Kidney (tissue), 22 donors: ENCODE measurements at places on chromosomes 5 and 9. TPM values are rescaled to one million over a fixed set of nuclear protein-coding genes. Genes with fewer than 3 reads are reported as not detected.
A peak's percentile ranks its signal among the peaks of the same experiment; 100 is the strongest.

Gene PCDHA7
- 0.62 TPM for polyA plus RNA-seq

Gene IFNB1
- not detected for polyA plus RNA-seq

Gene MYOZ3
- 1.3 TPM for polyA plus RNA-seq

Gene RLN1
- 0.82 TPM for polyA plus RNA-seq

Gene TSSK1B
- not detected for polyA plus RNA-seq

Gene PTPN3
- polyA plus RNA-seq: 33.7 TPM

- DNase-seq: no peak
These were observed 113.7 kb upstream of the LMX1B start for GRCh38 chr9:126499911-126500599.

DNA sequence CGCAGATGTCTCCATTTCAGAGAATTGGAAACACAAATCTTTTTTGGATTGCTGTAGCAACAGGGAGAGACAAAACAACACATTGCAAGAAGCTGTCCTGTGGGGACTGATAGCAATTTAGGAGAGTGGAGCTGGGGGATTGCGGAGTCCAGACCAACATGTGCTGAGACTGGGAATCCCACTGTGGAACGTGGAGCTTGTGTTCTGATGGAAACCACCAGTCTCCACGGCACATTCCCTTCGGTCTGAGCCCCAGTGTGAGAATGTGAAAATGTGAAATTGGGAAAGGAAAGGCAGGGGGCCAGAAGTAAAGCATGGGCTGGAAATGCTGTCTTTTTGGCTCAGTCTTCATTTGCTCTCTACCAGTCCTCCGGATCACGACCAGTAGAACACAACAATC is 348.8 kb upstream of the TNC start:
- DNase-seq: no peak

GRCh38 chr9:103530934-103531333 is 535.8 kb downstream of the CYLC2 start:
- DNase-seq: no peak

- DNase-seq: no peak
These were observed 155.6 kb downstream of the PHF2 start for GRCh38 chr9:93731963-93732362.

- DNase-seq: no peak
These were observed 289.4 kb upstream of the SLC24A2 start for GRCh38 chr9:20078246-20078645.

- DNase-seq: no peak
These were observed 207.4 kb downstream of the DAB2IP start for GRCh38 chr9:121858788-121859187.

DNA sequence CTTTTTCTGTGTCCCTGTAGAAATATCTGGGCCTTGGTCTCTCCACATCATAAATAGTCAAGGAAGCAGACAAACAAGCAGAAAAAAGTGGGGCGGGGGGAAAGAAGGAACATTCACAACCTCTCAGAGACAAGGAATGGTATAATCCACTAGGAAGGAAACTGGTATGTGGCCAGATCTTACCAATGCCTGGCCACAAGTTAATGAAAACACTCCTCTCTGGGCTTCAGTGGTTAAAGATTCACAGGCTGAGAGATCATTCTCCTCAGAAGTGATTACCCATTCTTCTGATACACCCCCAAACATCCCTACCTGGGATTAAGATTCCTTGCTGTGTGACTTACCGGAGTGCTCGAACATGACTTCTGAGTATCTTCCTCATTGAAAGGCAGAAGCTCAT is 290.6 kb downstream of the MARCHF11 start:
- peak; percentile 8 for DNase-seq

GRCh38 chr5:76544268-76544926 is 78.8 kb downstream of the F2RL2 start:
- DNase-seq: peak; percentile 82

DNA sequence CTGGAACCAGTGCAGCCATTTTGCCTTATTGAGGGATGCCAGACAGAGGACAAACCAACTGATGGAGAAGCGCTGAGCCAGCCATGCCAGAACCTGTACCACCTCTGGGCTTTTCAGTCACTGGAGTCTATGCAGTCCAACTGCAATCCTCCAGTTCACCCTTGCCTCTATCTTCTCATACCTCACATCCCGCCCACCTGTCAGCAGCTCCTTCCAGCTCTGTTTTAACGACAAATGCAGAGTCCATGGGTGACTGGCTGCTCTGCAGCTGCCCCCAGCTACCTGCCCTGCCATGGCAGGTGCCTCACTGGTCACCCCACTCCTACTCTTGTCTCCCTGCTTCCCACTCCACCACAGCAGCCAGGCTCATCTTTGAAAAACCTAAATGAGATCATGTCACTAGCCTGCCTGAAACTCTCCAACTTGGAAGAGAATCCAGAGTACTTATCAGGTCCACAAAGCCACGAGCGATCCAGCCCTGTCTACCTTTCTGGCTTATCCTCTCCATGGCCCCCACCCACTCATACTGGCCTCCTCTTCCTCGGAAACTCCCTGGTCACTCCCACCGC is 14.0 kb upstream of the ACSL6 start:
- DNase-seq: peak; percentile 28

GRCh38 chr9:103713631-103714030 is 380.5 kb upstream of the SMC2 start:
- DNase-seq: no peak

DNA sequence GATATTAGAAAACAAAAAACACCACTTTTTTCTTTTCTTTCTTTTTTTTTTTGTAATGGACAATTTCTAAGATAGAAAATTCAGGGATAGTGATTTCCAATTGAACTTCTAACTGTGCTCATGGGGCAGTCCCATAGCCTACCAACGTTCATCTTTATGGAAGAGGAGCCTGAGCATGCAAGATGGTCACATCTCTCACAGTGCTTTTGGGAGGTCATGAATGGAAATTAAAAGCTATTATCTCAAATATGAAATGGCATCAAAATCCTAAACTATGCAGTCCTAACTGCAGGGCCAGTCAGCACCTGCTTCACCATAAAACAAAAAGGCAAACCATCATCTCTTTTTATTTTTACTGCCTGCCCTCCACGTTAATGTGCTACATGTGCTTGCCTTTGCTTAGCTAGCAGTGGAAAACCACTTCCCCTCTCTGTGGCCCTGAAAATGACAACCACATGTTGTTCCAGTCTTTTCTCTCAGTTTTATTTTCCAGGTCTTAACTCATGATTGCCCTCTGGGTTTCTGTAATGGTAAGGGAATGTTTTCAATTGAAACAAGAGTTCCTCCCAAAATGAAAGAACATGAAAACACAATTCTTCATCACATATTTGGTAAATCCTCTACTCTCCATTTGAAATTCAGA is 16.7 kb downstream of the IFNB1 start:
- peak; percentile 4 for DNase-seq
